ENCODE measurements at places on chromosomes 2 and 18.

DNA sequence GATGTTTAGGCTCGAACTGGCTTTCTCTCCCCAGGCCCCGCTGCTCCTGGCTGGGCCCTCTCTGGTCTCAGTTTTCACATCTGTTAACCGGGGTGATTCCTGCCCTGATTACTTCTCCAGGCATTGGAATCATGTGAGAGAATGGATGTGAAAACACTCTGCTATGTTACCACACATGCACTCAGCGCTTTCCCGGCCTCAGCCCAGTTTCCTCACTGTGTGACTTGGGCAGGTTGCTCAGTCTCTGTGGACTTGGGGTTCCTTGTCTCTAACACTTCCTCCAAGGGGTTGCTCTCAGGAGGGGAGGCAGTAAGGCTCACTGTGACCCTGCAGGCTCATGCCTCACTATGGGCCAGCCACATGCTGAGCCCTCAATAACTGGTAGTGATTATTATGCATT lies 230.4 kb upstream of the HS6ST1 start:
- no peak for DNase-seq

DNA sequence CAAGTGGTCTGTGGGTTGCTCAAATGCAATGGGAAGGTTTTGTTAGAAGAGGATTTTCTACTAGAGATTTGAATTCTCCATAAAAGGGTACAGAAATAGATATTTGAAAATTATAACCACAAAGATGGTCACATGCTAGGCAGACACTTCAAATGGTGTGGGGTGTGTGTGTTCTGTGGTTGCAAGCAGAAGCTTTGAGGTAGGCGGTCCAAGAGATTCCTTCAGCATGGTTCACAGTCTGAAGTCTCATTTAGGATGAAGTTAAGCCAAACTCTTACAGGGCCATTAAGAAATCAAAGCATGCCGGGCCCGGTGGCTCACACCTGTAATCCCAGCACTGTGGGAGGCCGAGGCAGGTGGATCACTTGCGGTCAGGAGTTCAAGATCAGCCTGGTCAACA lies 38.3 kb upstream of the RMDN2 start:
- DNase-seq, result no peak

GRCh38 chr2:152718909-152719645 lies 657 bp downstream of the ARL6IP6 start:
- peak; percentile 72 for DNase-seq

DNA sequence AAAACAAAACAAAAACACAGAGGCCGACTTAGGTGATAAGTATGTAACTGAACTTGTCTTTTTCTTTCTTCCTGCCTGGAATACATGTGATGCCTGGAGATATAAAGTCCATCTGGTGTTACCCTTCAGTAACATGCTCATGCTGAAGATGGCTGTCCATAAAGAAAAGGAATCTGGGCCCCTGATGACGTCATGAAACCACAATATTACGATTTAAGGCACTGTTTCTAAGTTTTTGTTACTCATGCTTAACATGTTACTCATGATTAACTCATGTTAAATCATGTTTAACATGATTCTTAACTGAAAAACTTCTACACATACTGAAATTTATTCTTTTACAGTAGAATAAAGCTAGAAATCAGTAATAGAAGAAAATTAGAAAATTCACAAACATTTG lies 49.0 kb downstream of the STRADB start:
- no peak for DNase-seq

GRCh38 chr18:48662011-48662661 lies 123.3 kb downstream of the CTIF start:
- DNase-seq, result no peak

DNA sequence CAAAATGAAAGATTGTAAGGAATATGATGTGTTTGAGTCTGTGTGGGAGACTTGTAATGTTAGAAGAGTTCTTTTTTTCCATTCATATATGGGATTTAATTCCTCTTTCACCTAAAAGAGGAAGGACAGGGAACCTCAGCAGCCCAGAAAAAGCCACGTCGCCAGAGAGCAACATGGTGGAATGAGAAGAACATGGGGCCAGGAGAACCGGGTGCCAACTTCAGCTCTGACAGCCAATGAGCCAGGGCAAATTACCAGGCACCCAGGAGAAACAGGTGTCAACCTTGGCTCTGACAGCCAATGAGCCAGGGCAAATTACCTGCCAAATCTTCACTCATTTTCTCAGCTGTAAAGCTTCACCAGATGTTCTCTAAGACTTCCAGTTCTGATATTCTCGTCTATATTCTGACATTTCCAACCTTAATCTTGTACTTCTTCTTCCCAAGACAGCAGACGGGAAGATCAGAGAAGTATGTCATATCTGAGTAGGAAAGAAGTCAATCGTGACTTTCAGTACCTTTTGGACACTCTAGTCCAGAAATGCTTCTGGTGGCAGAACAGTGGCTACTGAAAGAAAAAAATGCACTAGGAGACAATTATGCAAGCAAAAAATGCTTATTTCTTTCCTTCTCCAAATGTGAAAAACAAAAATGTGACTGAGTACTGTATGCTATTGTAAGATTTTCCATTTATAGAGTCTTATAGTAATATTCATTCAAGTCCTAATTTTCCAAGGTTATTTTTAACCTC lies 79.2 kb upstream of the COL5A2 start:
- no peak for DNase-seq

GRCh38 chr2:99279969-99280695 lies 20.9 kb downstream of the LYG1 start:
- DNase-seq, result no peak

GRCh38 chr2:124476291-124476690 lies 451.2 kb downstream of the CNTNAP5 start:
- DNase-seq, result no peak

DNA sequence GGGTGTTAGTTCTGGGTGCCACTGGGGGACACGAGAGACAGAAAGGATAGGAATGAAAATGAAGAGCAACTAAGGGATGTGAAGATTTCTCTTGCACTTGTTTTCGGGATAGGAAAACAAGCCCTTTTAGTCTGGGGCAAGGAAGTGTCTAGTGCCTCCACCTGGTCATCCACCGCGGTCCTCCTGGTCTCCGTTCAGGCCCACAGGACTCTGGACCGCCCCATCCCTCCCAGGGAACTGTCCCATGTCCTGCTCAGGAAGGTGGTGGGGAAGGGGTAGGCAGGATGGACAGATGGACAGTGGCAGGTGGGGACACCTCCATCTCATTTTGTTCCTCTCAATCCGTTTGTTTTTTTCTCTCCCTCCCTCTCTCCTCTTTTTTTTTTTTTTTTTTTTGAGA lies 45.9 kb downstream of the AGAP1 start:
- no peak for DNase-seq

DNA sequence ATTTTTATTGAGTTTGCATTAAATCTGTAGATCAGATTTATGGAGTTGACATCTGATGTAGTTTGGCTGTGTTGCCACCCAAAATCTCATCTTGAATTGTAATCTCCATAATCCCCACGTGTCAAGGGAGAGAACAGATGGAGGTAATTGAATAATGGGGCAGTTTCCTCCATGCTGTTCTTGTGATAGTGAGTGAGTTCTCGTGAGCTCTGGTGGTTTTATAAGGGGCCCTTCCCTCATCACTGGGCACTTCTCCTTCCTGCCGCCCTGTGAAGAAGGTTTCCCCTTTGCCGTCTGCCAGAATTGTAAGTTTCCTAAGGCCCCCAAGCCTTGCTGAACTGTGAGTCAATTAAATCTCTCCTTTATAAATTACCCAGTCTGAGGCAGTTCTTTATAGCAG lies 32.2 kb downstream of the ZC3H15 start:
- no peak for DNase-seq

- DNase-seq, result no peak
These were observed 99.5 kb downstream of the DTNA start for GRCh38 chr18:34809451-34810072.

- DNase-seq, result peak; percentile 51
These were observed 28.3 kb upstream of the UBE2E3 start for GRCh38 chr2:180952082-180952481.

DNA sequence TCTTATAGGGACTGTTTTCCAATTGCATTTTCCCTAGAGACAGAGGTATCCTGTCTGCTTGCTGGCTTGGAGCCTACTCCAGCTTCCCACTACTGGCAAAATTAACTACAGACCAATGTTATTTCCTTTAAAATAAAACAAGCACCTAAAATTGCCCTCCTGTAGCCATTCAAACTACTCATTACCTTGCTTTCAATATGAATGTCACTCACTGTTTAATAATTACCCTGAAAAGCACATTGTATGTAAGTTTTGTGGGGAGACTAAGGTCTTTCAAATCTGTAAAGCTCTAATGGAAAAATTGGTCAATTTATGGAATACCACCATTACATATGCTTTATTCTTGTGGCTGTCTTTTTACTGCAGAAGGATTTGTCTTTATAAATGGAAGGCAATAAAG lies 87.3 kb downstream of the DOCK10 start:
- DNase-seq, result no peak

DNA sequence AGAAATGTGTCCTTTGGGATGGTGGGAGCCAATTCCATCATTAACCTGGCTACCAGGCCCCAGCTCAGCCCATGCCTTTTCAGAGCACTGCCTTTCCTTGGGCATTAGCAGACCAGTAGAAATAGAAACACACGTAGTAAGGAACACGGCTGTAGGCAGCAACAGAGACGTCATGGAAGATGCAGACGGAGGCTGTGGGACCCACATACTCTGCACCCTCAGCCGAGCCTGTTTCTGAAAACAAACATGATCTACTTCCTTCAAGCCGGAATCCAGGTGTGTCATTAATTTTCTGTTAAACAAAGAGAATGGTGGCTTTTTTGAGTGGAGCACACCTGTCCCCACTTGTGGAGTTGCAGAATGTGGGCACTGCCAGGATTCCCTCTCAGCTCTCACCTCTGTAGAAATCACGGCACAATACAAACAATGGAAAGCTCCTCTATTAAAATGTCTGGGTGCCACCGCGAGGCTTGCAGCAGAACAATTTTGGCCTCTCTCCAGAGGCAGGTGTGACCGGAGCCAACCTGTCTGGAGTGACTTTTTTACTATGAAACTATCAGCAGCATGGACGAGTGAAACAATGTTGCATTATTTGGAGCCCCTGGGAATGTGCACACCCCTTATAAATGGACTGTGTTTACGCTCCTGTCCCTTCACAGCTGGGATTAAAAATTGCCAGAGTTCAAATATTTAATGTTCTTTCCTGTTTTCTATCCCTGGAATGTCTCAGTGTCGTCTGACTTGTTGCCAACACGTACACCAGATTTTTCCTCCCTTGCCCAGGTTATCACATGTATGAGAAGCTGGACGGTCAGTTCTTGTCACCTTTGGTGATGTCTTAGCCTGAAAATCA lies 31.7 kb downstream of the SPP2 start:
- DNase-seq, result no peak

DNA sequence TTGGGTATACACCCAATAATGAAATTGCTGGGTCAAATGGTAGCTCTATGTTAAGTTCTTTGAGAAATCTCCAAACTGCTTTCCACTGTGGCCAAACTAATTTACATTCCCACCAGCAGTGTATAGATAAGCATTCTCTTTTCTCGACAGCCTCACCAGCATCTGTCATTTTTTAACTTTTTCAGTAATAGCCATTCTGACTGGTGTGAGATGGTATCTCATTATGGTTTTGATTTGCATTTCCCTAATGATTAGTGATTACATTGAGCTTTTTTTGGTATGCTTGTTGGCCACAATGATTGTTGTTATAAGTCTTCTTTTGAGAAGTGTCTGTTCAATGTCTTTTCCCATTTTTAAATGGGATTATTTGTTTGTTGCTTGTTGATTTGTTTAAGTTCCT lies 50.4 kb upstream of the EPAS1 start:
- no peak for DNase-seq

DNA sequence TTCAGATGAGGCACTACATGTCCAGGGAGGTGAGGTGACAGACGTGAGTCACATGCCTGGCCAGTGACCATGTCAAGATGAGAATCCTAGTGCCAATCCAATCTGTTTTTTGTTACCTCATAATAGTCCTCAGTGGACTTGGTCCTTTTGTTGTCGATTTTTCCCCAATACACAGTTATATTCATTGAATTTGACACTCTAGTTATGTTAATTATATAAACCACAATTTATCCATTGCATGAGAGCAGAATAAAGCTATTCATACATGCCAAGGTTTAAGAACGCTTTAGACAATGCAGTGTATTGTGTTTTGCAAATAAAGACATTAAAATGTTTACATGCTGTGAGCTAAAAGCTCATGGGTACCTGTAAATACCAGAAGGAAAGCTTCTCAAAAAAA lies 21.6 kb upstream of the TMEFF2 start:
- no peak for DNase-seq

DNA sequence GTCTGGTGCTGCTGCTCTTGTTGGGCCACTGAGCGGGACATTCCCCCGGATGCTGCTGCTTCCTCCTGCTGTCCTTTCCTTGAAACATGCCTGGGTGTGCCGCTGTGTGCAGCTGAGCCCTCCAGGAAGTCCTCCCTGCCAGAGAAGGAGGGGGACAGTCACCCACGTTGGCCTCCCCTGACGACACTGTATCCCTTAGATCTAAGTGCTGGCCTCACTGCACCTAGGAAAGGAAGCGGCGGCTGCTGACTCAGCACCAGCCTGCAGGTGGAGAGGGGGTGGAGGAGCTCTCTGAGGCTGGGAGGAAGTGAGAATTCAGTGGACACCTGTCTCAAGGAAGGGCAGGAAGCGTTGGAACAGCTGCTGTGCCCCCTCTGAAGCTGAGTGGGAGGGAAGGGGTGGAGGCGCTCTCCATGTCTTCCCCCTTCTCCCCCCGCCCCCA lies 239.8 kb downstream of the HAUS1 start:
- DNase-seq, result peak; percentile 54

DNA sequence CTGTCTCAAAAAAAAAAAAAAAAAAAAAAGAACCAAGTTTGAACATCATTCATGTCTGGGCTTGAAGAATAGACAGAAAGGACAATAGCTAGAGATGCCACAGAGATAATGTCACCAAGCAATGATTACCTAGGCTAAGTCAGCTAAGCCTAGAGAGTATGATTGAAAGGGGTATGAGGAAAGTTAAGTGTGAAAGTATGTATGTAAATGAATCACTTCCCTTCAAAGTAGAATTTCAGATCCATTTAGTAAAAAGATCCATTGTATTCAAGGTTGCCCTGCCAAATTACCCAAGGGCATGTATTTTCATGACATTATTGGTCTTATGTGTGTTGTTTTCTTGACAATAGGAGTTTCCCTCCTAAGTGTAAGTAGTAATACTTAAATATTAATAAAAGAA lies 34.1 kb upstream of the SLC39A10 start:
- DNase-seq, result no peak

DNA sequence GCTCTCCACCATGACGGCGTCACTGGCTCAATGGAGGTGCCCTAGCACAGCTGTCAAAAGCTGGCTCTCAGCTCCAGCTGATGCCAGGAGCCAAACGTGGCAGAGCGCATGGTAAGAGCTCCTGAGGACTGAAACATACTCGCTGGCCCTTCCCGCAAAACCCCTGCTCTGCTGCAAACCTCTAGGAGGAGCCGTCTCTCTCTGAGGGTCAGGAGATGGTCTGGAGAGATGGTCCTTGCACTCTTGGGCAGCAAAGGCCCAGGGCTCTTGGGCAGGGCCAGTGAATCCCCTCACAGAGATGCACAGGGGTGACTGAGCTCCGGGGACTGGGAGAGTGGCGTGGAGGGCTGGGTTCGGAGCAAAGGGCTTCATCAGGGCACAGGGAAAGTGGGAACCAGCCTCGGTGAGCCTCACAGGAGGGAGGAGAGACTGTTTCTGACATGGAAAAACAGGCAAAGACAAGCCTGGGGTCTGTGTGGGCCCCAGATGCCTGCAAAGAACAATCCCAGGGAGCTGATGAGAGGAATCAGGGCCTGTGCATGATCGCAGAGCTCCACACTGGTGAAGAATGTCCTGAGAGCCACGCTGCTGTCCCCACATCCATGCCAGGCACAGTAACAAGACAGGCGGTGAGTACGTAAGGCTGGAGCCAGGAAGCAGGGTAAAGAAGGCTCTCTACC lies 17.2 kb downstream of the SNORC start:
- DNase-seq, result no peak
